Left kidney (tissue), 8 donors: ENCODE measurements at places on chromosomes 5 and 9.
A peak's percentile ranks its signal among the peaks of the same experiment; 100 is the strongest.

- DNase-seq, result peak; percentile 89
Measured at GRCh38 chr5:1644810-1645571, 121.2 kb upstream of the LPCAT1 start.

GRCh38 chr5:150442699-150443080, 6.8 kb downstream of the RPS14 start:
- no peak for DNase-seq

DNA sequence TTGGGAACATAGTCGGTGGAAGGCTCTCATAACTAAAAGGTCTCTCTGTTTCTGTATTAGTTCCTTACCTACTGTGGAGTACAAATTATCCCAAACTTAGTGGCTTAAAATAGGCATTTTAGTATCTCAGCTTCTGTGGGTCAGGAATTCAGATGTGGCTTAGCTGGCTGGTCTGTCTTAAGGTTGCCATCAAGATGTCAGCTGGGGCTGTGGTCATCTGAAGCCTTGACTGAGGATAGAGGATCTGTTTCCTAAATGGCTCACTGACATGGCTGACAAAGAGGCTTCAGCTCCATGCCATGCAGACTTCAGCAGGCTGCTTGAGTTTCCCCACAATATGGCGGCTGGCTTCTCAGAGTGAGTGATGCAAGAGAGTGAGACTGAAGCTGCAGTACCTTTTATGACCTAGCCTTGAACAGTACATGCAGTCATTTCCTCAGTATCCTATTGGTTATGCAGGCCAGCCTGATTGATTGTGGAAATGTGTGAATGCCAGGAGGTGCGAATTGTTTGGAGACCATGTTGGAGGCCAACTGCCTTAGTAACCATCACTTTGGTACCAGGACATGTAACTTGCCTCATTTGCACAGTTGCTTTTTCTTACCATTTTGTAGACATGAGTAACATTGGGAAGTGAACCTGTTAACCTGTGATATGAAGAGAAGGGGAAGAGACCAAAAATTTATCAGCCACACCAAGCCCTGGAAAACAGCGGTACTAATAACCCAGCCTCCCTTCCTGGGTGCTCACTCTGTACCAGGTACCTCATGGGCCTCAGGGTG, 152.8 kb upstream of the IER5L start:
- DNase-seq, result no peak

- DNase-seq, result no peak
Measured at GRCh38 chr5:169950333-169950732, 30.0 kb downstream of the INSYN2B start.

DNA sequence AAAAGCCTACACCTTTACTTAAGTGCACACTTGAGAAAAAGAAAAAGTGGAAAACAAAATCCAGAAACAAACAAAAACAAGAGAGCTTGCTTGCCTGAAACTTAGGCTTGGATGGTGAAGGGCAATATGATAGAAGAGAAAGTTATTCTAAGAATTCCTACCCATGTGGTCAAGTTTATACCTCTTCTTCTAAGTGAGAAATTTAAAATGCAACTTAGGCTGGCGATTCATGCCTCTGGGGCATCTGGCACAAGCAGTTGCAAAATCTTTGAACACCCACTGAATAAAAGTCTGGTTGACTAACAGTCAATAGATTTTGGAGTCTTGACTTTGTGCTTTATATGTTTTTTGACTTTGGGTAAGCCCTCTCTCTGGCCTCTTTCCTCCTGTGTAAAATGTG, 239.6 kb downstream of the KDM4C start:
- no peak for DNase-seq

GRCh38 chr9:81754245-81754644, 64.9 kb upstream of the TLE1 start:
- no peak for DNase-seq

GRCh38 chr5:126745259-126745992, 31.5 kb upstream of the LMNB1 start:
- DNase-seq, result no peak

GRCh38 chr5:135053278-135053677, 19.2 kb upstream of the PITX1 start:
- DNase-seq, result no peak

- DNase-seq, result no peak
Measured at GRCh38 chr9:84563691-84564090, 105.8 kb upstream of the NTRK2 start.

- DNase-seq, result no peak
Measured at GRCh38 chr9:3931058-3931457, 368.8 kb downstream of the GLIS3 start.

DNA sequence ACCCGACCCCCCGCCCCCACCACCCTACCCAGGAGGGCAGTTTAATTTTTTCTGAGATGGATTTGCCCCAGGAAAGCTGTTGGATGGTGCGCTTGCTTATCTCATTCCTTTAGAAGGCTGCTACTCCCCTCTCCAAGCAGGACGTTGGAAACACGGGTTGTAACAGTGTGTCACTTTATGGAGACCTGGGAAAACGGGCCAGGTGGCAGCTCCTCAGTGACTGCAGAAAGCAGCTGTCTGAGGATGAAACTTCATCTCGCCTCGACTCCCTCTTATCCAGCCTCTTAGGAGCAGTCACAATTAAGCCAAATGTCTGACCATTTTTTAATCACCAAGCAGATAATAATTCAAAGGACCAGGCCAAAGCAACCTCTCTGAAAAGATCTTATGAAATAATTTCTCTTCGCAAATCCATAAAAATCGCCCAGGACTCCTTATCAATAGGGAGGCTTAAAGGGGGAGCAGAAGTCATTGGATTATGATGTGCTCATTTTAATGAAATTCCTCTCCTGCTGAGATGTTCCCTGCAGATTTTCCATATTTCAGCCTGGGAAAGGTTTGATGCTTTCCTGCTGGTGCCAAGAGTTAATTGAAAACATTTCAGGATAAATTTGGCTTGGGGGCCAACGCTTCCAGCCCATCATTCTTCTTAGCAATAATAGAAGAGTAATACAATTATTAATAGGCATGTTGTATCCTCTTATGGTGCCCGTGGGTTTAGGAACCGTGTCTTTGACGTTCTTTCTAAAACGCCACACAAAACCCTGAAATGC, 26.0 kb downstream of the GAS1 start:
- no peak for DNase-seq

- DNase-seq, result peak; percentile 48
Measured at GRCh38 chr5:5078009-5078897, 61.9 kb upstream of the ADAMTS16 start.

DNA sequence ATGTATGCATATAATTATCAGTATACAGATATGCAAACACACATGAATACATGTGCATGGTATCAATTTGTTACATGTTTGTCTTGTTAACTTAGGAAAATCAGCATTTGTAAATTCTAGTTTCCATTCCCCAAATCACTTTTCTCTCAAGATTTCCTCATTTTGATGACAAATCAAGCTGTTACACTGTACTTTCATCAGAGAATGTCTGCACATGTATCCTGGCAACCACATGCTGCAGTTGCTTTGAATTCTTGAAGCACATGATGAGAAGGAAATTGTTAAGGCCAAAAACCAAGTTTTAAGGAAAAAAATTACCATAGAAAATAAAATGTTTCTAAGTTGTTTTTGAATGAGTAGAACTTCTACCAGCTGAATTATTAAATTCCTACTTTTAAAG, 1834.5 kb downstream of the EFNA5 start:
- no peak for DNase-seq

DNA sequence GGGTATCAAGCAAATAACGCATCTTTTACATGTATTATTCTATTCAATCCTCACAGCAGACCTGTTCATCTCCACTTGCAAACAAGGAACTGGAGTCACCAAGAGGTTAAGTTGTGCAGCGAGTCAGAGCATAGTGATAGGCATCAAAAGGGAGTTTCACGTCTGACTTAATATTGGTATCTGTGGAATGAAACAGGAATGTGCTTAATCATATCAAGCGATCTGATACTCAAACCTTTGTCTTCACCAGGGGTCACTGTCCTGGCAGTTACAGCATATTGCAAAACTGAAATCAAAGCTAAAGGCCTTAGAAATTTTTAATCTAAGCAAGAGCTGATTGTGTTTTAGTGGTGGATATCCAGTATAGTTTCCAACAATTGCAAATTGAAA, 271.6 kb downstream of the PLK2 start:
- DNase-seq, result no peak

GRCh38 chr5:173191015-173191414, 44.0 kb downstream of the NKX2-5 start:
- no peak for DNase-seq

DNA sequence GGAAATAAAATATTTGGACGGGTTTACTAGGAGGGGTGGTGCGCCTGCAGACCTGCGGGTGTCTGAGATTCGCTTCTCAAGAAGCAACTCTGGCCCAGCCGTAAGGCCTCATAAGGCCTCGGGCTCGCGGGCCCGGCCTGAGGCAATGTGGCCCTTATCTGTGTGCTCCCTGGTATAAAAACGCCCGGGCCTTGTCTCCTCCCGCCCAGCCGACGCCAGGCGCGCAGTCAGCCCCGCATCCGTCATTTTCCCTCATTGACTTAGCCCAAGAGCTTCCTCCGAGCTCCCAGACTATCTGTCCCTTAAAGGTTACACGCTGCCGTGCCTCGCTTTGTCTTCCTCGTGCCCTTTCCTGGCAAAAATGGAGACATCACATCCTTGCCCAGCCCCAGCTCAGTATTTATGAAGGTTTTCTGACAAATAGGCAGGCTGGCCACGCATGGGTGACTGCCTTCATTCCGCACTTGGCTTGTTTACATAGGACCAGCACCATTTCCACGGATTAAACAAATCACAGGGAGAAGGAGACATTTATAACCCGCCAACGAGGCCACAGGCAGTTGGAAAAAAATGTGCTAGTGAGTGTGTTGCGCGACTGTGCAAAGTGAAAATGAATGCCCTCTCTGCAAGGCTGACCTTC, 74.5 kb upstream of the TBCA start:
- peak; percentile 24 for DNase-seq

DNA sequence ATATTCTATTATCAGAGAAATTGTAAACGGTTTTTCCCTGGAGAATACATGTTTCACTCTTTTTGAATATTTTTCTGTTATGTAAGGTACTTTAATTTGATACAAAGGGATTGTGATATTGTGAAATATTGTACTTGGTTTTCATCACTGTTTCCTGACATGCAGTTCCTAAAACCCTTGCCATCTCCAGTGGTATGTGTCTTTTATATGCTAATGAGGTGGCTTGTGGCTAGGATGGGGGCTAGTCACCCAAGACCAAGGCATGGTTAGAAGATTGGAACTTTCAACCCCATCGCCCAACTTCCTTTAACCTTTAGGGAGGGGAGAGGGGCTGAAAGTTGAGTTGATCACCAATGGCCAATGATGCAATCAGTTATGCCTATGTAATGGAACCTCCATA, 160.6 kb downstream of the TAF11L14 start:
- DNase-seq, result no peak

DNA sequence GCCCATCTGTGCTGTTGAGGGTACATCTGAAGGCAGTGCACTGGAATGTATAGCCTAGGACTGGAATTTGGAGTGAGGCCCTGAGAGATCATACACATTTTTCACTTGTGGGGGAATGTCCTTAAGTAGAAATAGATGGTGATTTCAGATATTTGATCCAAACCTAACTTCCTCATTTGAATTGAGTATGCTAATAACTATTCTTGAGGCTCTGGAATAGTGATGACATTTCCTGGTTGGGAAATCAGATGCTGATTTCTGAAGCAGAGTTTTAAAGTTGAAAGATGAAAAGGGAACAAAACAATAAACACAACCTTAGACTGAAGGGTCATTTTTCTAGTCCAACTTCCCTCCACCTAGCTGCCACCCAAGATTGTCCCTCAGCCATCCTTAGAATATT, 163.0 kb upstream of the CCDC152 start:
- DNase-seq, result no peak

- no peak for DNase-seq
Measured at GRCh38 chr5:118700510-118700909, 287.8 kb downstream of the DTWD2 start.

DNA sequence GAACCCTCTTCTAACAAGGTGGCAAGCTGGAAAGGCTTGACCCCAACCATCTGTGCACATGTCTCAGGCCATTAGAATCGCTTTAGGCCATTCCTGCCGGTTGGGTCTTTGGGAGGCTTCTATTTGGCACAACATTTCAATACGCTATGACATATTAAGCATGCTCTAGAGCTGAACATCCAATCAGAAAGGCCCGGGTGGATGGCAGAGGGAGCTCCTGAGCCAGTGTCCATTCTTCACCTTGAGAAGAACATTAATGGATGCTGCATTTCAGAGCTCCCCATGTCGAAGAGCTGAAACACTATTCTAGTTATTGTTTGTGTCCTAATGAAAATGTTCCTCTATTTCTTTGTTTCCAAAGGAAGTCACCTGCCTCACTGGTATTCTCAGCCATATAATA, 12.8 kb downstream of the SPATA9 start:
- no peak for DNase-seq

DNA sequence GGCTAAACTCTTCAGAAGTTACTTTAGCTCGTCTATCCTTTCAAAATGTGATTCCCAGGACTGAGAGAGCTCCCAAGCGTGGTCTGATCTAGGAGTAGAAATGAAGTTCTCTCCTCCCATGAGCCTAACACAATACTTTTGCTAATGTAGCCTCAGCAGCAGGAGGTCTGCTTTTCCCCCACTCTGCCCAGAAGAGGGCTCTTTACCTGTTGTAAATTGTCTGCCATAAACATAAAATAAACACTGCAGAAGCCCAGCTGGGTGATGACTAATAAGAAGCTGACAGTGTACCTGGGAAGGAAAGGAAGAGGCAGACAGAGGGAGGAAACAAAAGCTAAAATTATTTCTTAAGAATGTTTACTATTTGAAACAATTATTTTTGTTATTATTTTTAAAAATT, 15.4 kb downstream of the SLC36A3 start:
- DNase-seq, result no peak

GRCh38 chr9:76743931-76744330, 20.3 kb upstream of the PCA3 start:
- DNase-seq, result no peak

- no peak for DNase-seq
Measured at GRCh38 chr9:124399968-124400940, 15.0 kb downstream of the PSMB7 start.
